NCI-H187 treated with DMSO at 0.1 percent for 48 hours (cell line): ENCODE measurements at places on chromosomes 12 and 14.

DNA sequence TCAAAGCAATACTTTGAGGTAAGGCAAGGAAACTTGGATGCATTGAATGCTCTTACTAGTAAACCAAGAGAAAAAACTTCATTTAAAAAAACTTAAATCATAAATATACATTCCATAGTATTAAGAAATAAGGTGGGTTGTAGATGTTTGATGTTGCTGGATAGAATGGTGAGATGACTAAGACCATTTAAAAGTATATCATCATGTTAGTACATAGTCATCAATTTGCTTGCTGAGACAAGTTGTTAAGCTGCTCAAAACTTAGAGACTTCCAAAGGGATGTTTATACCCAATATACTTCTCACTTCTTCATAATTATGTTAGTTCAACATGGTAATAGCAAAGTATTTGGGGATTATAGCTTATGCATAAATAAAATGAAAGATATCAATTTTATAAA lies 675.5 kb upstream of the MGAT4C start:
- no peak for DNase-seq

DNA sequence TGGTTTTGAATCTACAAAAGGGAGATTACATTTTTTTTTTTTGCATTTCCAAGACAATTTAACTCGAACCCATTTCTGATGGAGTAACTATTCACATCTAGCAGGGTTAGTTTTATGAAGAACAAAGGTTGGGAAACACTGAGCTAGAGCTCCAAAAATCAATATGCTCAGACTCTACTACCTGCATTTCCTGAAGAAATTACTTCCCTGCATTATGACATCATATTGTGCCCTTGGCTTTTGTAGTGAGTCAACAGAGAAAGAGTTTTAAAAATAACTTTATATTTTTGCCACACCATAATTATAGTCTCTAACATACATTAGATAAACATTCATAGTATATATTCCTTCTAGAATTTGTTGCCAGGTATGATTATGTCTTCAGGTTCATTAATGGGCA lies 14.8 kb downstream of the GRIP1 start:
- no peak for DNase-seq

GRCh38 chr12:28440081-28440608 lies 249.9 kb downstream of the CCDC91 start:
- no peak for DNase-seq

- DNase-seq = no peak
Measured at GRCh38 chr12:56565510-56566101, 44.0 kb downstream of the RBMS2 start.

DNA sequence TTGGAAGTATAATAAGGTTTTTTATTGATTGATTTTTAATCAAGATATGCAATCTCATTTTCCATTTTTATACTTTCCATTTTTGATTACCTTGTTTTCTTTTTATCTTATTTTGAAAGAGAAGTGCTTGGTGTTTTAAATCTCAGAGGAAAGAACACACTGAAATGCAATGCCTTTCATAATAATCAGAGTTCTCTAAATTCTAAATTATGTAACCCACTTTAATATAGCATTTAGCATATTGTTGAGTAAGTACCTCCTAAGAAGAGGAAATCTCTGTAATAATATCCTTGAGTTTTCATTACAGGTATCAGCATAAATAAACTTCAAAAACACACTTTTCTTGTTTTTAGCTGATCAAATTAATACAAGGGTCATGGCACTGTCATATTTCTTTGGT lies 96.9 kb downstream of the GTF2A1 start:
- no peak for DNase-seq

GRCh38 chr14:55151601-55152000 lies 22.5 kb downstream of the LGALS3 start:
- no peak for DNase-seq

DNA sequence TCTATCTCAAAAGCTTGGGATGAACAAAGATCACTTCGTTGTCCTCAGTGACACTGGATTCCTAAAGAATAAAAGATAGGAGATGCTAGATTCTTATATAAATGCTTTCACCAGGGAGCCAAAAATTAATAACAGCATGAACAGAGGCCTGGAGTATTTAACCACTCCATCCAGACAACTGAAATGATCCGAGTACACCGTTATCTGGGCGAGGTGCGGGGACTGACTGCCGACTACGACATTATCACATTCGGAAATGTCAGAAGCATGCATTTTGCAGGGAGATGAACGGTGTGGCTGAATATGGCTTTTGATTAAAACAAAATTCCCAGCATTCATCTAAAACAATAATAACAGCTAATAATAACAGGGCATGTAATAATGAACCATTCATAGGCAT lies 56.6 kb downstream of the TRPV4 start:
- DNase-seq = no peak

- no peak for DNase-seq
Measured at GRCh38 chr12:26133521-26133920, 8.7 kb upstream of the BHLHE41 start.

GRCh38 chr14:94685166-94685581 lies 73.0 kb downstream of the SERPINA3 start:
- no peak for DNase-seq

DNA sequence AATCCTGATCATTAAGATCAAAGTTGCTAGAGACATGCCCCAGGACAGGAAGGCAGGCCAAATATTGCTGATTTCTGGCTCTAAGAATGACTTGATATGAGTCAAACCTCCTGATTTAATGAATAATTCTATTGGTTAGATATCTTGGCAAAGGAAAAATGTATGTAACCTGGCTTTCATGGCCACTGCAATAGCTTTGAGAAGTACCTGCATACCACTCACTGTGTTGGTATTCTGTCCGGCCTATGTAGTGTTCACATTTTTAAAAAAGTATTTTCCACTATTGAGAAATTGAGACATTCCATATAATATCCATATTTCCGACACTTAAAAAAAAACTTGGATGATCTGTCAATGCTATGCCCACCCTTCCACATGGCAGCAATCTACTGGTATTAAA lies 283.1 kb upstream of the SOX5 start:
- no peak for DNase-seq

DNA sequence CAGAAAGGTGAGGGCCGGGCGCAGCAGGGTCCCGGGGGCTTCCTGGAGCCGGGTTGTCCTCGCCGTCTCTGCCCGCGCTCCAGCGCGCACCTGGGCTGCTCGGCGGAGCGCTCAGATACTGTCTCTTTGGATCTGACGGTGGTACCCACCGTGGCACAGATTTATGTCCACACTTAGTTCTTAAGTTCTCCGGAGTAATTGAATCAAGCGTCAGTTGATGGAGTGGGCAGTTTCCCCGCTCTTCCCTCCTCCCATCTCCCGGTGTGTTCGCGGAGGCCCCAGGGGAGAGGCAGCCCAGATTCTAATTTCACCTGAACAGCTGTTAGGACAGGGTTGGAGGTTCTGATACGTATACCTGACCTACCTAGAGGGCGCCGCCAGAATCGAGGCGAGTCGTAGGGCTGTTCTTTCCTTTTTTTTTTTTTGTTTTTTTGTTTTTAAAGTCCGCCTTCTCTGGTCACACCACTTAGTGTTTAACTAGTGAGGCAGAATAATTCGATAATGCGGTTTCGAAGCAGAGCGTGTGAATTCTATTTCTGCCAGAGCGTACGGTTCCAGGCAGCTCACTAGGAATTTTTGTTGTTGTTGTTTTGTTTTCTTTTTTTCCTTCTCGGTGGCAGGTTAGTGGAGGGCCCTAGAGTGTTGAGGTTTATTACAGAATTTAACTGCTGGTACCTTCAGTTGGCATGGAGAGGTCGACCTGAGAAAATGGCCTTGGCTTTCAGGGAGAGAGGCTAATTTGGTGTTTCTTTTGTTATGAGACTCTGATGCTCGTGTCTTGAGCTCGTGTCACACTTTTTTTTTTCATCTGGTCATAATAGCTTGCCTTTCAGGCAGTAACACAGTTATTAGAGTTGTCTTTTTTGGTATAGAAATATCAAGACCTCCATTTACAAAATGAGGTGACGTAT lies 22.3 kb upstream of the GNS start:
- peak; percentile 40 for DNase-seq
